ENCODE measurements at places on chromosomes 2 and 18.

DNA sequence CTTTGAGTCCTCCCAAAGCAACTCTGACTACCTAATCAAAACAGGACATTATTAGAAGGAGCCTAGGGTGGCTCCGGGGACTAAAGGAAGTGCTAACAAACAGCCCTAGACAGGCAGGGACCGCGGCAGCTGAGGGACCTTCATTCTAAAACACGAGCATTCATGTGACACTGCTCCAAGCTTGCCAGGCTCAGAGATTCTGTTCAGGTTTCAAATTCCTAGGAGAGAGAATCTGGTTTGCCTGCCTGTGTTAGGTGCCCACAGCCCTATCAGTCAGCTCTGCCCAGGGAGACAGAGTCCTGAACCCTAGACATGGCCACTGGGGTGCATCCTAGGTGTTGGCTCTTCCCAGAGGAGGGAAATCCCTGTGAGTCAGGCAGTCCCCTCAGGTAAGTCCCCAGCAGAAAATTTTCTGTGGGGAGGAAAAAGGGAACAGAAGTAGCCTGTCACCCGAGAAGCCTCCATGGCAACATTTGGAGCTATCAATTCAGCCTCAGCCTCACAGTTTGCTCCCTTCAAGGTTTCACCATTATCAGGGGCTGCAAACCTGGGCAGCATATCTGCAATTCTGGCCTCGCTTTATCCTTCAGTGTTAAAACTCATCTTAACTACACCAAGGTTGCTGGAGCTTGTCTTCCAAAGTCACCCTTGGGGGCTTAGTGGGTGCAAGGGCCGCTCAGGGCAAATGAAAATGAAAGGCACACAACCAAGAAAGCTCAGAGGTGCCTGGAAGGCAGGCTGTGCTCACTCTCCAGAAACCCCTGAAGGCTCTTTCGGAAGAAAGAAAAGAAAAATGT, 28.6 kb downstream of the PCBP1 start:
- no peak for DNase-seq

- no peak for DNase-seq
Observed at GRCh38 chr2:140344838-140345237, 1564.6 kb upstream of the NXPH2 start.

DNA sequence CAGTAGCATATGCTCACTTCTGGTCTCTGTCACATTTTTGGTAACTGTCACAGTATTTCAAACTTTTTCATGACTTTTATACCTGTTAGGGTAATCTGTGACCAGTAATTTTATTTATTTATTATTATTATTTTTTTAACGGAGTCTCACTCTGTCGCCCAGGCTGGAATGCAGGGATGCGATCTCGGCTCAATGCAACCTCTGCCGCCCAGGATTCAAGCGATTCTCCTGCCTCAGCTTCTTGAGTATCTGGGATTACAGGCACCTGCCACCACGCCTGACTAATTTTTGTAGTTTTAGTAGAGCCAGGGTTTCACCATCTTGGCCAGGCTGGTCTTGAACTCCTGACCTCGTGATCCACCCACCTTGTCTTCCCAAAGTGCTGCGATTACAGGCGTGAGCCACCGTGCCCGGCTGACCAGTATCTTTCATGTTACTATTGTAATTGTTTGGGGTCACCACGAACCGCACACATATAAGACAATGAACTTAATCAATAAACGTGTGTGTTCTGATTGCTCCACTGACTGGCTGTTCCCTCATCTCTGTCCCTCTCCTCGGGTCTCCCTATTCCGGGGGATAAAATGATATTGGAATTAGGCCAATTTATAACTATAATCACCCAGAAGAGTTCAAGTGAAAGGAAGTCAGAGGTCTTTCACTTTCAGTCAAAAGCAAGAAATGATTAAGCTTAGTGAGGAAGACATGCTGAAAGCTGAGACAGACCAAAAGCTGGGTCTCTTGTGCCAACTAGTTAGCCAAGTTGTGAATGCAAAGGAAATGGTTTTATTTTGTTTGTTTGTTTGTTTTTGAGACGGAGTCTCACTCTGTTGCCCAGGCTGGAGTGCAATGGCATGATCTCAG, 22.9 kb downstream of the TGIF1 start:
- DNase-seq: no peak

- no peak for DNase-seq
Observed at GRCh38 chr2:41691561-41691960, 356.3 kb upstream of the PKDCC start.

- DNase-seq: no peak
Observed at GRCh38 chr2:201959626-201960025, 74.0 kb upstream of the FZD7 start.

GRCh38 chr2:99559075-99559662, 69.4 kb upstream of the REV1 start:
- DNase-seq: peak; percentile 72

DNA sequence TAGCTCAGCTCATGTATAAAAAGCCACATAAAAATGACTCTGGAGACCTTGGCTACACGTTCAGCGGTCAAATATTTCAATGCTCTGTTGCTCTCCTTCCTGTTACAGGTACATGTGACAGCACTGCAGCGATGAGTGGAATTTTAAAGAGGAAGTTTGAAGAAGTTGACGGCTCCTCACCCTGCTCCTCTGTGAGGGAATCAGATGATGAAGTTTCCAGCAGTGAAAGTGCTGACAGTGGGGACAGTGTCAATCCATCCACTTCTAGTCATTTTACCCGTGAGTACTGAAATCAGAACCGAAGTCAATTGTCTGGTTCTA, 125.4 kb downstream of the CSRNP3 start:
- DNase-seq: no peak

All from stimulated activated CD8-positive, alpha-beta memory T cell treated with anti-CD3 and anti-CD28 coated beads, Interleukin-7, amount 100 ng/mL, for 48 hours (primary cell).